ENCODE measurements at places on chromosomes 1 and 21.
A peak's percentile ranks its signal among the peaks of the same experiment; 100 is the strongest.

GRCh38 chr1:200674838-200675587, 5.3 kb upstream of the DDX59 start:
- DNase-seq = no peak

- no peak for DNase-seq
Measured at GRCh38 chr1:184822267-184822666, 67.6 kb upstream of the EDEM3 start.

DNA sequence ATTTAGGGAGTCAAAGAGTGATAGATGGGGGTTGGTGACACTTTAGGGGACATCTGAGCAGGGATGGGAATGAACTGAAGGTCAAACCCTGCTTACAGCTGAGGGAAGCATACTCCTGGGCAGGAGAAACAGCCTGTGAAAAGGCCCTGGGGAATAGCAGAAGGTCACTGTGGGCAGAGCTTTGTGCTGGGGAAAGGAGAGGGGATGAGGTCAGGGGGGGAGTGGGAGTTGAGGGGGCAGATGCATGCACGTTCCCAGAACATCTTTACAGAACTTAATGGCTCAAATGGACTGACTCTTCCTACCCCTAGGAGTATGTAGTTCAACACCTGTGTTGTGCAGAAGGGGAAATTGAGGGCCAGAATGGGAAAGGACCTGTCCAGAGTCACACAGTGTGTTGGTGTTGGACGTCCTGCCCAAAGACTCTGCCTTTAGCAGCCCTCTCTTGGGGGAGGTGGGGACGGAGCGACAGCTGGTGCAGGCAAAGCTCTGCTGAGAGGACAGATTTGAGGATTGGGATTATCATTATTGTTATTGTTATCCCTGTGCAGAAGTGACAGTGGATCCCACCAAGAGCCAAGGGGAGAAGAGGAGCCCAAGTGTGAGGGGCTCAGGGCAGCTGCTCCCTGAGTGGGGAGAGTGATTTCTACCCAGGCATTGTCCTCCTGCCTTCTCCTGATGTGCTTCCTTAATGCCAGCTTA, 116.5 kb downstream of the PTPRU start:
- no peak for DNase-seq

DNA sequence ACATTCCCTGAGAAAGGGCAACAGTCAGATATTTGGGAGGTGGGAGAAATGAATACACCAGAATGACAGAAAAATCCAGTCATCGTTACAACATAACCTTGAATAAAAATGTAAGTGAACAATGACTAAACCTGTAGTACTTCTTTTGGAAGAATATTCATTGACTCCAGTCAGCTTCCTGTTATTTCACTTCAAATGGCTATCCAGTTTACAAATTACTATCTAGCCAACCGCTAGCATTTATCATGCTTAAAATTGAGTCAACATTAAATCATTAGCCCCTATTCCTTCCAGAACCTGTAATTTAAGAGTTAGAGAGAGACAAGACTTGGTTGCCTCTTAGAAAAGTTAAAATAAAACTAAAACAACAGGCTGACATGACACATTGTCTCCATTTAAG, 33.6 kb downstream of the WLS start:
- no peak for DNase-seq

DNA sequence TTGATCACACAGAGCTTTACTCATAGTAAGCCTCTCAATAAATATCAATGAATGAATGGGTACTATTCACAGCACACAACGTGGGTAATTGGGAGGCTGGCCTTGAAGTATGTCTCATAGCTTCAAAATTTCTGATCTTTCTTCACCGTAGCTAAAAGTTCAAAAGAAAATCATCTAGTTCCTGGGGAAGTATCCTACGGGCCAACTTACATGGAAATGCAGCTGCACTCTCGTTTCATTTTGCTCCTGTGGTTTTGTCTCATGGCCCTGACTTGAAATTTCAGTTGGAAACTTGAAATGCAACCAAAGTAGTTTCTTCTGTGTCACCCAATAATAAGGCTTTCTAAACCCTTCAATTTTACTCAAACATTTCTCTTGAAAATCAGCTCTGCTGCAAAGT, 76.1 kb upstream of the CNIH3 start:
- DNase-seq = no peak

DNA sequence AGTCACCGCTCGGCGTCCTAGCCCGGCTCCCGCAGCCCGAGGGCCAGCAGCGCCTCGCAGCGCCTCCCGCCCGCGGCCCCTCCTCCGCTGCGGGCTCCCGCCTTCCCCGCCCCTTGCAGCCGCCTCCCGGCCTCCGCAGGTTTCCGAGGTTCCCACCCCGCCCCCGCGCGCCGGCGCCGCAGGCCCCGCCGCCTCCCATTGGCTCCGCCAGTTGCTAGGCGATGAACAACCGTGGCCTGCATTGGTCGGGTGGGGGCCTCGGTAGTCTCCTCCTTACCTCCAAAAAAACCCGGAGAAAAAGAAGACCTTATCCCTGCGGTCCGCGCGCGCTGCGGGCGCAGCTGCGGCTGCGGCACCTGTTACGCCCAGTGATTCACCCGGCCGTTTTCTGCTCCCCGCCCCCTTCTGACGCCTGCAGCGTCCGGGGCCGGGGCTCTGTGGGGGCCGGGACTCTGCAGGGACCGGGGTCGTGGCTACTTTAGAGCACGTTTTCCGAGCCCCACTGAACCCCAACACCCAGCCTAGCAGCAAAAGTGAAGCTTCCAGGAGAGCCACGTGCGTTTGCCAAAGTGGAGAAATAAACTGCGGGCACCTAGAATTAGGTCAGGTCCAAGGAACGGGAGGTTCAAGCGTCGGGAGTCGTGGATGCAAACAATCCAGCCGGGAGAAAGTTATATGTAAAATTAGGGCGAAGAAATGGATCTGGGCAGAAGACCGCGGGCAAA, at the start of gene SSX2IP:
TSS of gene SSX2IP (minus strand) at position 65 of the 725 bp plus-strand sequence. CDS start 19,242 bp downstream, outside the sequence.
- DNase-seq = peak; percentile 65

DNA sequence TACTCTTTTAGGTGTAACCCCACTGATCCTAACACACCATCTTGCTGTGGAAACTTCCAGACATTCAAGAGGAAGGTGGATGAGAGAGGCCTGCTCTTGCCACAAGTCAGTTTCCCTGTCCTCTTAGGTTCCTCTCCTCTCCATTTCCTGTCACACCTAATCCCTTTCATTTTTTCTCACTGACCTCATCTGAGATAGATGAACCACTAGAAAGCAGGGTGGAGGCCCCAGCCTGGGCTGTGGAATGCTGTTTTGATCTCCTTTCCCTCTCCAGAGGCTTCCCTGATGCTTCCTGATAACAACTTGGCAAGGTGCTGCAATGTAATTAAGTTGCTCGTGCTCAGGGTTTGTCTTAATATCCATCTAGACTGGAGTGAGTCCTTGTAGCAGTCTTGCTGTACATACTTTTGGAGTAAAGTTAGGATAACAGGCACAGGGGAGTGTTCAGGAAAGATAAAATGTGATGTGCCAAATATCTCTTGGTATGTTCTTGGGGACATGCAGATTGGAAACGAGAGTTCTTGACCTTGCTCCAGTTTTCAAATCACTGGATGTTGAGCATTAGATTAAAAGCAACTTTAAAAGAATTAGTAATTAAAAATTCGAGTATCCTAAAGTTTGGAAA, 11.2 kb downstream of the LRRC42 start:
- no peak for DNase-seq

DNA sequence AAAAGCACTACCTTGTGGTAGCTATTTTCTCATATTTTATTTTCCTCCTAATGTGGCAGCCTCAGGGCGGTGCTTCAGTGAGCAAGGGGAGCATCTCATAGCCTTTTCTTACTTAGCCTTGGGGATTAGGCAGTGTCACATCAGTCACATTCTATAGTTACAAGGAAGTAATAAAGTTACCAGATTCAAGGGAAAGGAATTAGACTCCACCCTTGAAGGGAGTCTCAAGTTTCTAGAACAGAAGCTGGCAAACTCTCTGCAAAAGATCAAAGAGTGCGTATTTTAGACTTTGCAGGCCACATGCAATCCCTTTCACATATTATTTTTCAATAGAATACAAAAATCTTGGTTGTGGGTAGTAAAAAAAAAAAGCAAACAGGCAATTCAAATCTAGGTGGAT, 350.4 kb downstream of the AMY1C start:
- no peak for DNase-seq

DNA sequence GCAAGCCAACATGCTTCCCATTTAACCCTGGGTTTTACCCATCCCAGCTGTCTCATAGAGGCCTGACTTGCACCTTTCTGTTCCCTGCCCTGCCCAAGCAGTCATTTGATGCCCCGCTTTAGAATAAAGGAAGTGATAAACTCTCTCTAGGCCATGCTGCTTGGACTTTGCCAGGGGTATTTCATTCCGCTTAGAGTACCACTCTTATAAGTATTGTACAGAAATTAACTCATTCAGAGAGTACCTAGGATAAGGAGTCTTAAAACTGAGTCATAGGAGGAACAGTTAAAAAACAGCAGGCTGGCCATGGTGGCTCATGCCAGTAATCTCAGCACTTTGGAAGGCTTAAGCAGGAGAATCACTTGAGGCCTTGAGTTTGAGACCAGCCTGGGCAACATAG, 21.0 kb upstream of the LYST start:
- no peak for DNase-seq

GRCh38 chr1:31991182-31991581, 22.5 kb upstream of the KHDRBS1 start:
- DNase-seq = no peak

- no peak for DNase-seq
Measured at GRCh38 chr21:44368711-44369446, 15.5 kb downstream of the TRPM2 start.

Measured in GM12878 (cell line).